ENCODE measurements at places on chromosomes 3 and 15.

- DNase-seq: no peak
These were observed 74.3 kb downstream of the TCF12 start for GRCh38 chr15:56992725-56993124.

GRCh38 chr3:45841420-45841756 lies 531 bp downstream of the LZTFL1 start:
- no peak for DNase-seq

DNA sequence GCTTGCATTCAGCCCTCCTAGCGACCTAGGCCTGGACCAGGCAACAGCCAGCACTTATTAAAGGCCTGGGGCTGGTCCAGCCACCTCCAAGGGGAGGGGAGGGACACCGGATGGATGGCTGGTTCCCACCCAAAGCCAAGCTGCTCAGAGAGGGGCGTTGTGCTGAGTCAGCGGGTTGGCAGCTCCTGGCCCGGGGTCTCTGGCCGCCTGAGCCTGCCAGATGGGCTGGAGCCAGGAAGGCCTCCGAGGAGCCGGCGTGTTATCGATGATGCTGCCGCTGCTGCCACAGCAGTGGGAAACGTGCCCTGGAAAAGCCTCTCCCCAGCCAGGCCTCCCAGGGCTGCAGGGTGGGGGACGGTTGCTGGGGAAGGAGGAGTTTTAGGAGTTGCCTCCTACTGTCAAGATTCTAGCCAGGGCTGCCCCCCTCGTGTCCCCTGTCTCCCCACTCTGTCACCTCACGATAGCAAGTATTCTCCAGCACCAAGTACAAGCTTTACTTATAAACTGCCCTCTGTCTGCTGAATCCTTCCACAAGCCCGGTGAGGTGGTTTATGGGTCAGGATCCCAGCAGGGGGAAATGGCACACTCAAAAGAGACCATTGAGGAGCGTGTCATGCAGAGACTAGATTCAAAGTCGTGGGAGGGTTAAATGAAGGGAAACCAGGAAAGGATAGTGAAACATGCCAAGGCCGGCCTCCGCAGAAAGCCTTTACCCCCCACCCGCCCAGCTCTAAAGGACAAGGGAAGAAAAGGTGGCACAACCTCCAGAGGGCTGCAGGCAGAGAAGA lies 43.2 kb upstream of the TSEN2 start:
- no peak for DNase-seq

- DNase-seq: no peak
These were observed 113.4 kb downstream of the FBLN2 start for GRCh38 chr3:13662238-13662847.

GRCh38 chr3:171255236-171255806 lies 204.9 kb downstream of the TNIK start:
- no peak for DNase-seq

- DNase-seq: no peak
These were observed 841.4 kb downstream of the NSUN3 start for GRCh38 chr3:94904156-94904674.

DNA sequence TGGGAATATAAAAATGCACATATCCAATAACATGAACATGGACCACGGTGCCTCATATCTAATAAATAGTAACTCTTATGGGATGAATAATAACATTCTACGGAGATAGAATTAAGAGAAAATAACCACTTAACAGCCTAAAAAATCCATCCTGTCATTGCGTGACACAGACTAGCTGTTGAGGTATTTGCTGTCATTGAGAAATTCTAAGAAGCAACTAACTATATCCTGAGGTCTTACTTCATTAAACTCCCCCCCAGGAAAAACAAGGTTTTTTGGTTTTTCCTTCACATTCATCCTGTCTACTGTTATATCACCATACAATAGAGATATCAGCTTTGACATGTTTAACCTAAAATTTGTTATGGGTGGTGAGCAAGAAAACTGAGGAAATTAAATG lies 14.3 kb downstream of the CEP152 start:
- no peak for DNase-seq

- DNase-seq: no peak
These were observed 33.3 kb upstream of the ATG7 start for GRCh38 chr3:11238880-11239279.

Data from SK-N-MC (cell line).